CD14-positive monocyte (primary cell): ENCODE measurements at places on chromosomes 3 and 15. TPM values are rescaled to one million over a fixed set of nuclear protein-coding genes. Genes with fewer than 3 reads are reported as not detected.

DNA sequence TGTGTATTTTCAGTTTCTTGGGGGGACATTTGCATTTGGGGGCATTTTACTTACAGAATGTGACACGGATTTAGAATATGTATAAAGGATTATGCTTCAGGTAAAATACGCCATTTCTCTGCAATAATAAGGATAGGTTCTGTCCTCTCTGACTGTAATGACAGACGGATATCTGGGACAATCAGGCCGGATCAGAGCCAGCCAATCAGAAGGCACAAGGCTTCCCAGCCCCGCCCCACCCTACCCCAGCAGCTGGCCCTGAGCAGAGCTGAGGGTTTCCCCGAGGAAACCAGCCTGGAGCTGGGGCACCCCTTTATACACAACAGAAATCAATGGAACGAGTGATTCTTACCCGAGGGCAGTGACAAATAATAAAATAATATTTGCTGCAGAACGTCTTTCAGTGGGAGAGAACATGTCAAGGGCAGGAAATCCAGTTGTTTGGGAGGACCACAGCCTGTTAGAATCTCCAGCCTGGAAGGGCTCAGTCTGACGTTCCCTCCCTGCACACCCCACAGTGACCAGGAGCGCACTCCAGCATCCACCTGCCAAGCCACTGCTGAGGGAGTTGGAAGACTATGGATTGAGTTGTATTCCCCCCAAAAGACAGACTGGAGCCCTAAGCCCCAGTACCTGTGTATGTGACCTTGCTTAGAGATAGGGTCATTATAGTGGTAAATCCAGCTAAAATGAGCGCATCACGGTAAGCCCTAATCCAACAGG is 30.3 kb upstream of the SEC13 start:
- H3K27ac ChIP-seq = no peak overlapping the region
- no peak for DNase-seq
- H3K36me3 ChIP-seq = no peaks in the 10 kb centered on the region
- H3K27me3 ChIP-seq = no peaks in the 10 kb centered on the region
- H3K4me1 ChIP-seq = no peaks in the 10 kb centered on the region

DNA sequence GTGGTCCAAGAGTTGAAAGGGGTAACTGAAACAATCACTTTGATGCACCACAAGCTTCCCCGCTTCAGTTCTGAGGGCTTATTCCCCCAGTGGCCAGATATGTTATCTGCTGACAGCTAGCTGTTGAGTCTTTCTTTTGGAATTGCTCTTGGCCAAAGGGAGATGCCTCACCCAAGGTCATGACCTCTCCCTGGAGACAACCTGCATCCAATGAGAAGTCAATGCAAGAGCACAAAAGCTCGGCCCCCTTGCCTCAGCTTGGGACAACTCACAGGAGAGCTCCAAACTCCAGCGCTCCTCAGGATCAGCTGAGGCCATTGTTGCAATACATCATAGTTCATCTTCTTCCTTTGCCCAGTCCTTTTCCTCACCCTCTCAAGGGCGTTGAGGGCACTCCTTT is 31.0 kb upstream of the THBS1 start:
- no peaks in the 10 kb centered on the region for H3K27me3 ChIP-seq
- no peak for DNase-seq
- H3K27ac ChIP-seq = no peak overlapping the region
- no peaks in the 10 kb centered on the region for H3K36me3 ChIP-seq

- H3K27ac ChIP-seq = peak overlapping the region; percentile 75
- DNase-seq = peak; percentile 60
- peaks cover 67% of the 10 kb centered on the region for H3K4me1 ChIP-seq
- no peaks in the 10 kb centered on the region for H3K27me3 ChIP-seq
Measured at GRCh38 chr3:72271216-72271615, 486.3 kb upstream of the PROK2 start.

THSD4 gene
- not detected in 2 replicates for polyA plus RNA-seq

- H3K36me3 ChIP-seq = no peaks in the 10 kb centered on the region
- no peak overlapping the region for H3K27ac ChIP-seq
- no peak for DNase-seq
- H3K27me3 ChIP-seq = no peaks in the 10 kb centered on the region
- no peak overlapping the region for H3K4me3 ChIP-seq
Measured at GRCh38 chr3:101703169-101703568, 16.7 kb upstream of the RPL24 start.

STRIT1 gene
- polyA plus RNA-seq = not detected

DNA sequence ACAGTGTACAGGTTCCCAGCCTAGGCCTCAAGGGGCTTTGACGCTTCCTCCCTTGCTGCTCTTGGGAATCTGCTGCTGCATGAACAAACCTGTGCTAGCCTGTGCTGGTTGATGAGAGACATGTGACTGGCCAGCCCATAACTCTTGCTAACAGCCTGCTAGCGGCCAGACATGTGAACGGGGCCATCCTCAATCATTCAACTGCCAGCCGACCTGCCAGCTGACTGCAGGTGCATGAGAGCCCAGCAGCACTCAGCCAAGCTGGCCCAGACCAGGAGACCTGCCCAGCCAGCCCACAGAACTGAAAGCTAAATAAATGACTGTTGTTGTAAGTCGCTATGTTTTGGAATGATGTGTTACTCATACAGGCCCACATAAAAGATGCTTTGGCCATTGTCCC is 82.4 kb upstream of the DLG1 start:
- H3K27ac ChIP-seq = no peak overlapping the region
- no peaks in the 10 kb centered on the region for H3K4me1 ChIP-seq
- H3K36me3 ChIP-seq = no peaks in the 10 kb centered on the region

DNA sequence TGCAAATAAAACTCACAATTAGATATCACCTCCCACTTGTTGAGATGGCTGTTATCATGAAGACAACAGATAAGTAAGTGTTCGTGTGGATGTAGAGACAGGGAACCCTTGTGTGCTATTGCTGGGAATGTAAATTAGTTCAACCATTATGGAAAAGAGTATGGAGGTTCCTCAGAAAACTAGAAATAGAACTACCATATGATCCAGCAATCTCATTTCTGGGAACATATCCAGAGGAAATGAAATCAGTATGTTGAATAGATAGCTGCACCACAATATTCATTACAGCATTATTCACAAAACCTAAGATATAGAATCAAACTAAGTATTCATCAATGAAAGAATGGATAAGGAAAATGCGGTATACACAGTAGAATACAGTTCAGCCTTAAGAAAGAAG is 418.7 kb upstream of the CNTN6 start:
- no peaks in the 10 kb centered on the region for H3K36me3 ChIP-seq
- H3K27me3 ChIP-seq = no peaks in the 10 kb centered on the region
- DNase-seq = no peak
- H3K27ac ChIP-seq = no peak overlapping the region
- no peak overlapping the region for H3K4me3 ChIP-seq

- H3K27ac ChIP-seq = no peak overlapping the region
- no peak for DNase-seq
- H3K36me3 ChIP-seq = peaks cover 5% of the 10 kb centered on the region
- H3K4me3 ChIP-seq = no peak overlapping the region
- H3K27me3 ChIP-seq = no peaks in the 10 kb centered on the region
- H3K4me1 ChIP-seq = no peaks in the 10 kb centered on the region
Measured at GRCh38 chr15:98889930-98890695, 117.5 kb downstream of the PGPEP1L start.

GRCh38 chr3:110495201-110495927 is 576.3 kb upstream of the NECTIN3 start:
- no peak overlapping the region for H3K27ac ChIP-seq
- H3K4me3 ChIP-seq = no peak overlapping the region
- H3K36me3 ChIP-seq = no peaks in the 10 kb centered on the region
- H3K4me1 ChIP-seq = no peaks in the 10 kb centered on the region
- DNase-seq = no peak

DNA sequence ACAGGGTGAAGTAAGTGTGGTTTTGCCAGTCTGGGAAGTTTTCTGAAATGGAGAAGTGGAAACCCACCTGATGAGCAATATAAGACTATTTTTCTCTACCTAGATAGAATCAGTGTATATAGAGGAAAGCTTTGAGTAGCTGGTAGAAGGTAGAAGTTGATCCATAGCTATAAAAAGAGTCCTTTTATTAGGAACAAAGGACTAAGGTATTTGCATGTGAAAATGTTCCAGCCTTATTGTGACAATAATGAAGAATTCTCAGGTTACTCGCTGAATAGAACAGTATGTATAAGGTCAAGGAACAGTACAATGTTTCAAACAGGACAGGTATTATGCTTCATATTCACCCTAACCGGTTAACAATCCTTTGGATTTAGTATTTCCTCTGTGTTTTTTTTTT is 972.2 kb downstream of the OTOL1 start:
- no peaks in the 10 kb centered on the region for H3K4me1 ChIP-seq
- H3K36me3 ChIP-seq = no peaks in the 10 kb centered on the region
- no peak for DNase-seq
- H3K27ac ChIP-seq = no peak overlapping the region
- no peak overlapping the region for H3K4me3 ChIP-seq

GRCh38 chr3:186640473-186640818 is 247 bp downstream of the FETUB start:
- no peaks in the 10 kb centered on the region for H3K36me3 ChIP-seq
- no peak for DNase-seq
- H3K4me1 ChIP-seq = no peaks in the 10 kb centered on the region
- no peak overlapping the region for H3K27ac ChIP-seq
- H3K4me3 ChIP-seq = no peak overlapping the region
- H3K27me3 ChIP-seq = no peaks in the 10 kb centered on the region

GRCh38 chr3:122301063-122301462 is 24.0 kb upstream of the CSTA start:
- no peaks in the 10 kb centered on the region for H3K36me3 ChIP-seq
- H3K27ac ChIP-seq = no peak overlapping the region
- H3K27me3 ChIP-seq = no peaks in the 10 kb centered on the region

DNA sequence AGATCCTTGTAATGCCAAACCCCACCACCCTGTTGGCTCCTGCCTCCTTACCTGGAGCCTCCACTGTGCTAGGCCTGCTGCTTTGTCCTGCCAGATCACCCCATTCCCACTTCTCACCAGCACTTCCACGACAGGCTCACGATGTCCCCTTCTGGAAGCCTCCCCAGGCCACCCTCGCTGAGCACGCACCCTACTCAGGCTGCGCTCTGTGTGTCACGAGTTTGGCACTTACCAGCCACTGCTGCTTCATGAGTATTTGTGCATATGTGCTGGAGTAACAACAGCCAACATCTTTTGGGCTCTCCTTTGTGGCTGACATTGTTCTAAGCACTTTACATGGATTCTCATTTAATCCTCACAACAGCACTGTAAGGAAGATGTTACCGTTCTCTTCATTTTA is 58.1 kb downstream of the PDIA5 start:
- no peak overlapping the region for H3K27ac ChIP-seq
- peaks cover 31% of the 10 kb centered on the region for H3K36me3 ChIP-seq
- no peaks in the 10 kb centered on the region for H3K4me1 ChIP-seq
- DNase-seq = no peak
- no peaks in the 10 kb centered on the region for H3K27me3 ChIP-seq
- H3K4me3 ChIP-seq = no peak overlapping the region

GXYLT2 gene
- polyA plus RNA-seq = not detected in 2 replicates

- no peak overlapping the region for H3K27ac ChIP-seq
- no peak for DNase-seq
- no peaks in the 10 kb centered on the region for H3K27me3 ChIP-seq
- no peaks in the 10 kb centered on the region for H3K36me3 ChIP-seq
- H3K4me1 ChIP-seq = no peaks in the 10 kb centered on the region
- H3K4me3 ChIP-seq = no peak overlapping the region
Measured at GRCh38 chr3:139286825-139287224, 57.0 kb upstream of the MRPS22 start.

- H3K27me3 ChIP-seq = no peaks in the 10 kb centered on the region
- H3K36me3 ChIP-seq = peaks cover 20% of the 10 kb centered on the region
- peak overlapping the region; percentile 59 for H3K27ac ChIP-seq
- peaks cover 49% of the 10 kb centered on the region for H3K4me1 ChIP-seq
- DNase-seq = no peak
- no peak overlapping the region for H3K4me3 ChIP-seq
Measured at GRCh38 chr15:90597577-90597976, 67.9 kb downstream of the CRTC3 start.

SMAD6 gene
- not detected for polyA plus RNA-seq

- H3K4me1 ChIP-seq = peaks cover 5% of the 10 kb centered on the region
- no peaks in the 10 kb centered on the region for H3K27me3 ChIP-seq
- no peak overlapping the region for H3K4me3 ChIP-seq
- no peak overlapping the region for H3K27ac ChIP-seq
- no peak for DNase-seq
- H3K36me3 ChIP-seq = no peaks in the 10 kb centered on the region
Measured at GRCh38 chr15:32829436-32829835, 111.6 kb downstream of the GREM1 start.

- H3K27me3 ChIP-seq = no peaks in the 10 kb centered on the region
- H3K36me3 ChIP-seq = no peaks in the 10 kb centered on the region
- H3K4me1 ChIP-seq = peaks cover 1% of the 10 kb centered on the region
- no peak overlapping the region for H3K4me3 ChIP-seq
- H3K27ac ChIP-seq = no peak overlapping the region
- DNase-seq = no peak
Measured at GRCh38 chr3:10395671-10396070, 74.8 kb upstream of the SEC13 start.

GRIP2 gene
- not detected for polyA plus RNA-seq

- H3K27me3 ChIP-seq = no peaks in the 10 kb centered on the region
- no peak for DNase-seq
- H3K4me3 ChIP-seq = no peak overlapping the region
Measured at GRCh38 chr3:152728231-152728980, 106.5 kb upstream of the P2RY1 start.

GJD2 gene
- polyA plus RNA-seq = not detected in 2 replicates

DNA sequence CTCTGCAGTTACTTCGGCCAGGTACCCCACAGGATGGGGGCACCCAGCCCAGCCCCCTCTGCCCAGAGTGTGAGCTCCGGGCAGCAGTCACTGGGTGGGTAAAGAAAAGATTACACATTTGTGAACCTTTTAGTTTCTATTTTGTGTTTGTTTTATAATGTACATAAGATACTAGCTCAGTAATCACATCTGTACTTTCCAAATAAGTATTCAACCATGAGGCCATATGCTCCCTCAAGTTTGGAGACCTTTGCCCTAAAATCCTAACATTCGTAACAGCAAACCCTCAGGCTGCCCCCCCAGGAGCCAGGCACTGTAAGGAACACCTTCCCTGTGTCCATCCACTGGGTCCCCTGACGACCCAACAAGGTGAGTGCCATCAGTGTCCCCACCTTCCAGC is 68.3 kb upstream of the SLC6A6 start:
- H3K4me1 ChIP-seq = peaks cover 4% of the 10 kb centered on the region
- H3K4me3 ChIP-seq = no peak overlapping the region
- no peaks in the 10 kb centered on the region for H3K27me3 ChIP-seq

GRCh38 chr3:135272026-135272669 is 477.1 kb downstream of the EPHB1 start:
- H3K27me3 ChIP-seq = no peaks in the 10 kb centered on the region
- no peak overlapping the region for H3K4me3 ChIP-seq
- no peaks in the 10 kb centered on the region for H3K4me1 ChIP-seq
- no peak for DNase-seq
- no peaks in the 10 kb centered on the region for H3K36me3 ChIP-seq
- H3K27ac ChIP-seq = no peak overlapping the region

DNA sequence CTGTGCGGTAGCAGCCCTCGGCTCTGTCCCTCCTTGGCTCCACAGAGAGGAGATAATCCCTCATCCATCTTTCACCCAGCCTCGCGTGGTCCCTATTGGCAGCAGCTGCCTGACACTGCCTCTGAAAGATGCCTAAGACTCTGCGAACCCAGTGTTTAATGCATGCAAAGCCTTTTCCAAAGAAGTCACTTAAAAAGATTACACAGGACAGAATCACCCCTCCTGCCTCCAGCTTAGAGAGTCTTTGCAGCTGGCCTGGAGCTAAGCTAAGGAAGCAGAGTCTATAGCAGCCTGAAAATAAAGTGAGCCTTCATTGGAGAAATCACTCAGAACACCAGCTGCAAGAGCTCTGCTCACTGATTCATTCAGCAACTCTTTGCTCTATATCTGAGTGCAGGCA is 247.2 kb downstream of the SHQ1 start:
- no peaks in the 10 kb centered on the region for H3K36me3 ChIP-seq
- H3K27me3 ChIP-seq = no peaks in the 10 kb centered on the region
- DNase-seq = no peak
- H3K4me1 ChIP-seq = peaks cover 14% of the 10 kb centered on the region
- H3K27ac ChIP-seq = no peak overlapping the region
- no peak overlapping the region for H3K4me3 ChIP-seq

HACD3 gene
- polyA plus RNA-seq = 1.1 and 2.4 TPM in 2 replicates
